ENCODE measurements at places on chromosomes 5 and 9.

DNA sequence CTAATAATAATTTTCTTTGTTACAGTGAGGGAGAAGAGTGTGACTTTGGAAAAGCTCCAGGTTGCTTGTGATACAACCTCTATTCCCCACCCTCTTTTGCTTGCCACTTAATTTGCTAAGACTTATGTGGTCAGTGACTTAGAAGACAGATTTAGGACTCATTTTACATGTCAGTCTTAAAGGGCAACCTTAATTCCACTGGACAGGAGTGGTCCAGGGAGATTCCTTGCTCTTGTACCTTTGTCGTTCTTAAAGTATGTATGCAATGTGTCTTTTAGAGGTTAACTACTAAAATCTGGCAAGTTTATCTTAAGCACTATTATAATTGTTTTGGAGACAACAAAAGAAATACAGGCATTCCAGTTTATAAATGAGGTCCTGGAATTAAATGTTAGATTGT is 20.0 kb downstream of the SLC30A5 start:
- DNase-seq: no peak

DNA sequence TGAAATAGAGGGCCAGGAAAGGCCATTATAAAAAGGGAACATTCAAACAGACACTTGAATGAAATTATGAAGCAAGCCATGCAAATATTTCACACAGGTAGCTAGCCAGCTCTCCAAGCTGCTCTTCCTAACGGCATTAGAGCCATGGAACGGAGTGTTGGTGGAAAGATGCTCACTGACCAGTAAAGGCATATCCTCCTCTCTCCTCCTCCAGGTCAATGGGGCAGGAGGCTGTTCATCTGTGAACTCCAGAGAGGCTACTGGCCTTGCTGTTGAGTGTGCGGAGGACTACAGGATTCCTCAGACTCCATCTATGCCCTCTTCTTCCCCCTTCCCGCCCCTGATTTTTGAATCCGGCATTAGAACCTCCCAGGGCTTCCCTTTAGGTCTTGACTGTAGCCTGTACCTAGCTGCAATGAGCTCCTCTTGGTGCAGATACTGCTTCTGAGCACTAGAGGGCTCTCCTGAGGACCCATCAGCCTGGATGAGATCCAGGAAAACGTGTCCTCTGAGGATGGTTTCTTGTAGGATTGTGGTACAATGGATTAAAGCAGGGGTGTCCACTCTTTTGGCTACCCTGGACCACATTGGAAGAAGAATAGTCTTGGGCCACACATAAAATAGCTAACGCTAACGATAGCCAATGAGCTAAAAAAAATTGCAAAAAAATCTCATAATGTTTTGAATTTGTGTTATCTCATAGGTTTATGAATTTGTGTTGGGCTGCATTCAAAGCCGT is 162.2 kb downstream of the SREK1 start:
- no peak for DNase-seq

GRCh38 chr5:33734537-33734936 is 157.3 kb downstream of the ADAMTS12 start:
- no peak for DNase-seq

DNA sequence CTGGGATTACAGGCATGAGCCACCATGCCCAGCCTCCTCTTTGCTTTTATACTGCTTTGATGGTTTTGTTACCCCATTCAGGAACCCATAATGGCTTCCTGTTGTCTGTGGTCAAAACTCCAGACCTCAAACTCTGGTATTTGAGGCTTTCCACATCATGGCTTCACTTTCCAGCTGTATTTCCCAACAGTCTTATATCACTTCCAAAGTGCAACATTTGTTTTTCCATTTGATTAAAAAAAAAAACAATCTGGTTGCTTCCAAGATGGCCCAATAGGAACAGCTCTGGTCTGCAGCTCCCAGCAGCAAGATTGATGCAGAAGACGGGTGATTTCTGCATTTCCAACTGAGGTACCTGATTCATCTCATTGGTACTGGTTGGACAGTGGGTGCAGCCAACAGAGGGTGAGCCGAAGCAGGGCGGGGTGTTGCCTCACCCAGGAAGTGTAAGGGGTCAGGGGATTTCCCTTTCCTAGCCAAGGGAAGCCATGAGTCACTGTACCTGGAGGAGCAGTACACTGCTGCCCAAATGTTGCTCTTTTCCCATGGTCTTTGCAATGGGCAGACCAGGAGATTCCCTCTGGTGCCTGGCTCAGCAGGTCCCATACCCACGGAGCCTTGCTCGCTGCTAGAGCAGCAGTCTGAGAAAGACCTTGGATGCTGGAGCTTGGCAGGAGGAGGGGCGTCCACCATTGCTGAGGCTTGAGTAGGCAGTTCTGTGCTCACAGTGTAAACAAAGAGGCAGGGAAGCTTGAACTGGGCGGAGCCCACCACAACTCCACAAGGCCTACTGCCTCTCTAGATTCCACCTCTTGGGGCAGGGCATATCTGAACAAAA is 458.4 kb downstream of the KDM4C start:
- DNase-seq: peak; percentile 1

GRCh38 chr9:4822057-4822456 is 29.3 kb downstream of the RCL1 start:
- DNase-seq: no peak

GRCh38 chr9:69771775-69772418 is 12.1 kb upstream of the PTAR1 start:
- no peak for DNase-seq

DNA sequence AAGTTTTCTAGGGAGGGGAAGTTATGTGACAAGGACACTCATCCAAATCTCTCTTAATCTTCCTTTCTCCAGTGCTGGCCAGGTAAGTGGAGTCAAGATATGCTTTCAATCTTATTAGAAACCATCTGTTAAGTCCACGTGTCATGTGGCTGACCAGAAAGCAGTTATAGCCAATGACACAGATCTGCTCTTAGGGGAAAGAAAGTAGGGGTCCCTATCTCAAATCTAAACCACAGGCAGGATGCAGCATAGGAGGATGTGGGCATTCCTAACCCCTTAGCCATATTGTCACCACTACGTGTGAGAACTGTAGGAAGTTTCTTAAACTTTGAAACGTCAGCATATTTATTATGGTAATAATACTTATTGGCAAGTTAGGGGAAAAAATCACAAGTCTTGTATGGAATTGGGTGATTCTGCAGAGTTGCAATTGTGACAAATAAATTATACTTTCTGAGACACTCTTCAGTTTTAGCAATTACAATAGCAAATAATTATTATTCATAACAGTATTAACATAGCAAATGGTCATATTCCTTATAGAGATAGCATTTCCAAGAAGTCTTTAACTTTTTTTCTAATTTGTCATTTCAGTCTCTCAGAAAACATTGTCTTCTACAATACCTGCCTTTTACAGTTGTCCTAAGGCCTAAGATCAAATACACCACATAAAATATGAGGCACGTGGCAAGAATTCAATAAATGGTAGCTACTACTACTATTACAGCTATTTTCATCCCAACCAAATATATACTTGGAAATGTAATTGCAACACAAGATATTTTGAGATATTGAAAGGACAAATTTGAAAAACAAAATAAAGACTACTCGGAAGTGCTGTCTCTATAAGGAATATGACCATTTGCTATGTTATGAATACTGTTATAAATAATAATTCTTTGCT is 236.9 kb downstream of the PDE4D start:
- DNase-seq: no peak

DNA sequence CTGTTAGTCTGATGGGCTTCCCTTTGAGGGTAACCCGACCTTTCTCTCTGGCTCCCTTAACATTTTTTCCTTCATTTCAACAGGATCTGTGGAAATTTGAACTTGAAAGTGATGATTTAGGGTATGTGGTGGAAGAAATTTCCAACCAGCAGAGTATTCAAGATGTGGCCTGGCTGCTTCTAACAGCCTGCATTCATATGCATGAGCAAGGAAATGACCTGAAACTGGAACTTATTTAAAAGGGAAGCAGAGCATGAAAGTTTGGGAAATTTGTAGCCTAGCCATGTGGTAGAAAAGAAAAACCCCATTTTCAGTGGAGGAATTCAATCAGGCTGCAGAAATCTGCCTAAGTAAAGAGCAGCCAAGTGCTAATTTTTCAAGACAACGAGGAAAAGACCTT is 41.7 kb downstream of the UNC13B start:
- no peak for DNase-seq

DNA sequence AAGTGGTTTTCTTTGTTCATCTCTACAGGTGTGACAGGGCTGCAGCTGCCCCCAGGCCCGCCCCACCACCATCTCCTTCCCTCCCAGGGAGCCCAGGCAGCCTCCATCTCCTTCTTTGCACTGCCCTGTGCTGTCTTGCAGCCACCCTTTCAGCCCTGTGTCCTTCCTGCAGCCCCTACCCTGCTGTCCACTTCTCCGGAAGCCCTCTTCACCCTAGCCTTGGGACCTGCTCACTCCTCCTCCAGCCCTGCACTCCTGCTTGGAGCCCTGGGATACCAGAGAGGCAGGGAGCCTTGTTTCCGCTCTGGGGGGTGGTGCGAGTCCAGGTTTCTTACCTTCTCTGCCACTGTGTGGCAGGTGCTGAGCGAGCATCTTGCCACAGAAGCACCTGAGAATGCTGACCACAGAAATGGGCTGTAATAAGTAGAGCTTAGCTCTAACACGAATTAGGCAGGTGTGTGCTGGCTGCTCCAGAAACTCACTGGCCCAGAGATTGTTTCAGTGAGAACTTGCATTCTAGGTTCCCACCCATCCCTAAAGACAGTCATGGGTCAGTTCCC is 51.3 kb upstream of the GADD45G start:
- DNase-seq: no peak

GRCh38 chr9:136975644-136976043 is 1.7 kb upstream of the PTGDS start:
- DNase-seq: no peak

DNA sequence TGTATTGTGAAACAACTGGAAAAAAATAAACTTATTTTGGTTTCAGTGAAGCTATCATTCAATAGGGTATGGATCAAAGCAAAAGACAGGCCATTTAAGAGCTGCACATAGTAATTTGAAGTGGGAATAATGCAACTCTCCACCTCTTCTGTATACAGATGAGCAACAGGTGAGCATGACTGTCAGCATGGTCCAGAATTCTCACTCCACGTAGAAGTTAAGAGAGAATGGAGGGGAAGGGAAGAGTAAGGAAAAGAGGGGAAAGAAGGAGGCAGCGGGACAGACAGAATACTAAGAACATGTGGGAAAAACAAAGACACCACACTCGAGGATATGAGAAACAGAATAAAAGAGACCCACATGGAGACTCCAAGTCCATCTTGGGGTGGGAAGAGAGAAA is 396.1 kb upstream of the GRIA1 start:
- DNase-seq: no peak

DNA sequence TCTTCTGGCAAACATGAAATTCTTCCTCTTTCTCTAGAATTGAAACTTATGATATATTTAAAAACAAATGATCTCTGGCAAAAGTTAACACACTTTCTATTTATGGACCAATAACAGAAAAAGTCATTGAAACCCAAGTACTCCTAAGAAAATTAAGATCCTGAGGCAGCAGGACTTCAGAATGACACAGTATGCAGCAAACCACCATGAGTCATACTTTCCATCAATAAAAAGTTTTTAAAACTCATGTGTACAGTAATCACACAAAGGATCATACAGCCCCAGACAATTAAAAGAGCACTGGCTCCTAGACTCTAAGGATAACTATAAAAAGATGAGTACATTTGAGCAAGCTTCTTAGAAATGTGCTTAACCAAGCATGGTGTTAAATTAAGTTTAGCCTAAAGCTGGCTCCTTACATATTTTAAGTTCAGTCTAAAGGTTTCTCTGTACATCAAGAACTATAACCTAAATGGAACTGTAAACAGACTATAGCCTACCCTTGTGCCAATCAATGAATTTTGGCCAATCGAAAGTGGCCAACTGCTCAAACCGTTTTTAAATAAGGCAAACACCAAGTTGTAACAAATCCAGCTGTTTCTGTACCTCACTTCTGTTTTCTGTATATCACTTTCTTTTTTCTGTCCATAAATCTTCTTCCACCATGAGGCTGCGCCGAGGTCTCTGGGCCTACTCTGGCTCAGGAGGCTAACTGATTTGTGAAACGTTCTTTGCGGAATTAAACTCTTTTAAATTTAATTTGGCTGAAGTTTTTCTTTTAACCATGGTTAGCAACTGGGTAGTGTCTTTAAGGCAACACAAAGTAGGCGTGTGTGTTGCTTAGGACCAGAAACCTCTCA is 232.1 kb upstream of the PIK3R1 start:
- DNase-seq: no peak

- no peak for DNase-seq
These were observed 143.3 kb downstream of the SLF1 start for GRCh38 chr5:94761786-94762185.

GRCh38 chr9:93436218-93436617 is 15.3 kb upstream of the FAM120A start:
- DNase-seq: no peak

GRCh38 chr5:167653645-167654106 is 637.8 kb upstream of the WWC1 start:
- no peak for DNase-seq

DNA sequence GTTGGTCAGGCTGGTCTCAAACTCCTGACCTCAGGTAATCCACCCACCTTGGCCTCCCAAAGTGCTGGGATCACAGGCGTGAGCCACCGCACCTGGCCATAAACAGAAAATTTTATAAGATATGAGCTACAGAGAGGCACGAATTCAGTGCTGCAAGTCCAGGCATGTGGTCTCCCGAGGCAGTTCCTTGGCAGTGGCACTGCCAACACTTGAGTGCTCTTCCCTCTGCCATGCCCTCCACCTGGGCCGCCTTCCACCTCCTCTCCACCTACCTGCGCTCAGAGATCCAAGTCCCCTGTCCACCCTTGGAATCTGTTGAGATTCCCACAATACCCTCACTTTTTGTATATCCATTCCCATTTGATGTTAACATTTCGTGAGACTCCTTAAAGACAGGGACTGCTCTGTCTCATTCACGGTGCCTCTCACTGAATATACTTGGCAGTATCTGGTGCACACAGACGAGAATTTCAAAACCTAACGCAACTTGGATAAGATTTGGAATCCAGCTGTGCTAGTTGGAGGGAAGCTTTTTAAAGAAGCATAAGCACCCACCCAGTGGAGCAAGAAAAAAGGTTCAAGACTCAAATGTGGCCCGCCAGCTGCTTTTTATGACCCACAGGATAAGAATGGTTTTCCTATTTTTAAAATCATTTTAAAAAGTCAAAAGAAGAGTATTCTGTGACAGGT is 68.3 kb downstream of the DCP2 start:
- DNase-seq: no peak

DNA sequence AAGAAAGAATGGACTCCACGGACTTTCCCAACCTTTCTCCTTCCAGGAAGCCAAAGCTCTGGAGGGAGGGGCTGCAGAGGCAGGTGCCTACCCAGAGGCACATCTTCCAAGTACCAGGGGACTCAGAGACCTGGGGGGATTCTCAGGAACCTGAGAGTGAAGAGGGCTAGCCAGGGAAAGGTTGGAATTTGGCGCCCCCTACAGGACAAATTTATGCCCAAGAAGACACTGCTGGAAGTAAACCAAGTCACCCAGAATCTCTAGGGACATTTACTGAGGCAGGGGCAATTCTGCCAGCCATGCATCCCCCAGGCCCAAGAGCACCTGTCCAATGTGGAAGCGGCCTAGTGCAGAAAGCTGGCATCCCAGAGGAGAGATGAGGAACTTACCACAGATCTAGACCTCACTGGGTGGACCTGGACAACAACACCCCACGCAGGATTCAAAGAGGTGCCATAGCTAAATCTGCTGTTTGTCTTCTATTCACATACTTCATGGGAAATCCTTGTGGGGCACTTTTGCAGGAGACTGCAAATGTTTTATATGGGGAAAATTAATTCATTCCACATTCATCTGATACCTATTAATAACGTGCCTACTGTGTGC is 25.9 kb upstream of the IDNK start:
- DNase-seq: no peak

- DNase-seq: no peak
These were observed 179.6 kb upstream of the PITX1 start for GRCh38 chr5:135213466-135214239.
